ENCODE measurements at places on chromosomes 2 and 18. TPM values are rescaled to one million over a fixed set of nuclear protein-coding genes. Genes with fewer than 3 reads are reported as not detected.

G6PC2 gene
- not detected for total RNA-seq

DNA sequence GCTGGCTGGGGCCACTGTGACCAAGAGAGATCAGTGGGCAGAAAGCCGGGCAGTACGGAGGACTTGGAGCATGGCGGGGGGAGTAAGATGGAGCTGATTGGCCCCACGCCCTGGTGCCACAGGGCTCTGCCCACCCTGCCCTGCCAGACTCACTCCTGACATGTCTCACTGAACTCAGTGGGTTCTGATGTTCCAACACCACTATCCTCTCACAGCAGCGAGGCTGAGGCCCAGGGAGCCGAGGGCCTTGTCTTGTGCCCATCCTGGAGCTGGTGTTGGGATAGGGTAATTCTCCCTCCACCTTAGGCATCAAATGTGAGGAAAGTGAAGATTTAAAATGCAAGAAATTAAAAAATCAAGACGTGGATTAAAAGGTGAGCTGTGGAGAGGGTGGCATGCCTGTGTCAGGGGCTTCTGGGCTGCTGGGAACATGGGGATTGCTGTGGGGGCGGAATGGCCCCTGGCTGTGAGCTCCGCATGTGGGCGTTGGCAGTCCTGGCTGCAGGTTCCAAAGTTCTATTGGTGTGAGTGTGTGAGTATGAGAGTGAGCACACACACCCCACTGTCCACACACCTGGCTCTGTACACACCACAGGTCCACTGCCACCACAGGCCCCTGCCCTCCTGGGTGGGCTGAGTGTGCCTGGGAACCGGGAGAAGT, 283.5 kb upstream of the HS6ST1 start:
- DNase-seq, result no peak
- H3K27ac ChIP-seq, result no peak overlapping the region
- no peaks in the 10 kb centered on the region for H3K36me3 ChIP-seq

GRCh38 chr2:171522052-171522787, at the start of gene CYBRD1:
Gene CYBRD1, plus strand, starts transcription at chr2:171522474. Its CDS starts 72 bp downstream, at chr2:171522546.
- DNase-seq, result peak; percentile 79
- no peaks in the 10 kb centered on the region for H3K27me3 ChIP-seq
- peak within 1 kb of the TSS; percentile 96 for H3K4me3 ChIP-seq
- no peaks in the 10 kb centered on the region for H3K36me3 ChIP-seq
- peaks cover 7% of the 10 kb centered on the region for H3K4me1 ChIP-seq

RAX gene
- not detected for total RNA-seq

ITGB6 gene
- total RNA-seq, result under 0.01 TPM

Data from IMR-90 (cell line).